Right hindlimb (tissue), 1 donor: ENCODE measurements at places on chromosomes 5 and 9.

GRCh38 chr5:11792621-11793020, 111.6 kb downstream of the CTNND2 start:
- DNase-seq, result no peak

DNA sequence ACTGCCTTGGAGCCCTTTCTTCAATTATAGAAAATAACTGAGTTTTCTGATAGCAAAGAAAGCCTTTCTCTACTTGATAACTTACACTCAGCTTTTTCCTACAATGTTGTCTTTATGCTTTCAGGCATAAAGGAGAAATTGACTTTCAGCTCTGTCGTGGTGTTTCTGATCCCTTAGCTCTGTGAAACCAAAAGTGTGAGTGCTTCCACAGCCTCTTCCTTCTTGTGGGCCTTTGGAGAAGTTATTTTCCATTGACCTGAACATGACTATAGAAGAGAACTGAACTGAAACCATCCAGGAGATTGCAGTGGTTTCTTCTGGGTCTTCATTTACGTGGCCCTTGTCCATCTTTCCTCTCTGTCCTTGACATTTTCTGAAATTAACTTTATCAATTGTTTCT, 59.5 kb upstream of the EQTN start:
- no peak for DNase-seq

GRCh38 chr5:95884017-95884325, 61.4 kb upstream of the GLRX start:
- no peak for DNase-seq

DNA sequence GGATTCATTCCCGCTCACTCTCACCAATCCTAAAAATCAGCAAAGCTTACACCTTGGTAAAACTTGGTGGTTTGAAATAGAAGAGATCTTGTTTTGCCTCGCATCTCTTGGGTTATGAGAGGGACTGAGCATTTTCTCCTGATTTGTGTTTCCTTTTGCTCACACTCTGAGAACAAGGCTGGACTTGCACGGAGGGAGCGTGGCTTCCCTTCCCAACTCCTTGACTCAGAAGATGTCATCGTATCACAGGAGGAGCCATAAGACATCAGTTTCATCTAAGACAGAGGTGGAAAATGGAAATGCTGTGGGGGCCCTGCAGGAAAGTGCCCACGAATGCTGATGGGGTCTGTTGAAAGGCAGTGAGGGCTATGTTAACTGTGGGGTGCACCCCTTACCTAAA, 37.4 kb downstream of the CTSL start:
- no peak for DNase-seq

- DNase-seq, result no peak
Measured at GRCh38 chr9:133204335-133204992, 4.6 kb downstream of the OBP2B start.

DNA sequence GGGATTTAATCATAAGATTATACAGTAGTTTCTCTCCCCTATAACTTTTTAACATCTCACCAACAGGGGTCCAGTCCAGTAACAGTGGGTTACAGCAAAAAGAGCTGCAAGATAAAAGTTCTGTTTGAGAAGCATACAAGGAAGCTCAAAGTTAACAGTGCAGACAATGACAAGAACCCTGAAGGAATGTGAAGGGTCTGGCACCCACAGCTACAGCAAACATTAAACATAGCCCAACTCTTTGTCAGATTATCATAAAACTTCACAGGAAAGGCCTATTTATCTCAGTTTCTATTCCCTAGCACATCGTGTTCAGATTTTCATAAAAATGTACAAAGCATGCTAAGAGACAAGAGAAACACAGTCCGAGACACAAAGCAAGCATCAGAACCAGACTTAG, 309.4 kb downstream of the DIRAS2 start:
- no peak for DNase-seq

GRCh38 chr5:34530637-34531036, 125.5 kb upstream of the RAI14 start:
- no peak for DNase-seq

GRCh38 chr5:90967443-90967842, 408.8 kb downstream of the ADGRV1 start:
- no peak for DNase-seq

GRCh38 chr9:1051584-1052275, 1.6 kb downstream of the DMRT2 start:
- peak; percentile 59 for DNase-seq
